ENCODE measurements at places on chromosomes 11 and 22.

DNA sequence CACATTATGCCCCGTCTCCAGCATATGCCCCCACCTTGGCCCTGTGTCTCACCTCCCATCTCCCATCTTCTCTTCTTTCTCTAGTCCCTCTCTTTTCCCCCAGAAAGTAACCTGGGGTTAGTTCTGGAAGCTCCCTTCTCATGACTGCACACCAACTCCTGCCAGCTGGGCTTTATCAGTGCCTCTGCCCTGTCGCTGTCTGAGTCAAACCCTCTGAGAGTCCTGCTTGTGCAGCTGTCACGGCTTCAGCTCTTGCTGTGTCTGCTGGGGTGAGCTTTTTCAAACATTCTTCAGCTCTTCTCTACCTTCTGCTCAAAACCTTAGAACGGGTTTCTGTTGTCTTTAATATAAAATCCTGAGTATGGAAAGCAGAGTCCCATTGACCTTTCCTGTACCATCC is 304.5 kb upstream of the B3GAT1 start:
- DNase-seq, result no peak

DNA sequence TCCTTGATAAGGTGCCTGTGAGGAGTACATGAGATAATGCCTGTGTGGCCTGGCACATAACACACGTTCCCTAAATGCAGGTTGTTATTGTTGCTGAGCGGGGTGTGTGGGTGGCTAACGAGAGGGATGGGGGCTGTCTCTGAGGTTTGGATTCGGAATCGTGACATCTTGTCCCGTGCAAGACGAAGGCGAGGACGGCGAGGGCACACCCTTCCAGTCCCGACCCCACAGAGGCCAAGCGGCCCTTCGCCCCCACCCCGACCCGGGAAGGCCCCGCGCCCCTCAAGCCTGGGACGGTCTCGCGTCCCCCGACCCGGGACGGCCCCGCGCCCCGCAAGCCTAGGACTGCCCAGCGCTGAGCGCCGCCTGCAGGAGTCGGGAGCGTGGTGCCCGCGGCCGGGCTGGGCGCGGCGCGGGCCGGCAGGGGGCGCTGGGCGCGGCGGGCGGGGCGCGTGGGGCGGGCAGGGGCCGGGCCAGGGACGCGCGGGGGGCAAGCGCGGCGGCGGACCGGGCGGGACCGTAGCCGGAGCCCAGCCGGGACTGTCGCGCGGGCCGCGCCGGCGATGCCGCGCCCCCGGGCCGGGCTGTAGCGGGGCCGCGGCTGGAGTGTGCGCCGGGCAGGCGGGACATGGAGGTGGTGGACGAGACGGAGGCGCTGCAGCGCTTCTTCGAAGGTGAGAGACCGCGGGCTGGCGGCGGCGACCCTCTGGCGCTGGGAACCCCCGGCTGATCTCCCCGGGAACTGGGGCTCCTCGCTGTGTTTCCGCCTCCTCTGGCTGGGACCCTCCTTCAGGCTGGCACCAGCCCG is at the start of gene MYRF:
Gene MYRF (plus strand): TSS at position 520 of the 808 bp plus-strand sequence. CDS start 109 bp downstream, at position 629.
- peak; percentile 73 for DNase-seq

DNA sequence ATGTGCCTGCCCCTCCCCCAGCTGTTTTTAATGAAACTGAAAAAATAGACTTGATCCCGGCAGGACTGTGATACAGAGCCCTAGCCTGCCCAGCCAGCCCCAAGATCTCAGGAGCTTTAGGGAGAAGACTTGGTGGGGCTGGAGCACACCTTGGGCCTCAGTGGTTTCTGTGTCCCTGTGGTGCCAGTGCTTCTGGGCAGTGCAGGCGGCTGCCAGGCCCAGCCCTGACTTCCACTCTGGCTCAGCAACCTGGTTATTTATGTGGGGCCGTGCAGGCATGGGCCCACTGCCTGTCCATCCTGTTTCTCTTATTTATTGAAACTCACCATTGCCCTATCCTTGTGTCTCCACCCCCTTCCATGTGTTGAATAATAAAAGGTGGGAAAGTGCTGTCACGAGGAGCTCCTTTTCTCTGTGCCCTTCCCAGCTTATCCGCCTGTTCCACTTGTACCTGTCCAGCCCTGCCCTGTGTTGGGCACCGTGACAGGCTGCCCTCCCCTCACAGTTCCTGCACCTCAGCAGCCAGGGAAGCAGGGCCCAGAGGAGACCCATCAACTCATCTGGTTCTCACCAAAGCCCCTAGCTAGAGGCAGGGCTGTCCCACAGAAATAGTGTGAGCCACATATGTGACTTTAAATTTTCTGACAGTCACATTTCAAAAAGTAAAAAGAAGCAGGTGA is 20.2 kb downstream of the RELT start:
- DNase-seq, result no peak

- DNase-seq, result no peak
Measured at GRCh38 chr11:75523811-75524664, 1.7 kb downstream of the GDPD5 start.

GRCh38 chr11:116972691-116973090 is 125.5 kb downstream of the SIK3 start:
- no peak for DNase-seq

DNA sequence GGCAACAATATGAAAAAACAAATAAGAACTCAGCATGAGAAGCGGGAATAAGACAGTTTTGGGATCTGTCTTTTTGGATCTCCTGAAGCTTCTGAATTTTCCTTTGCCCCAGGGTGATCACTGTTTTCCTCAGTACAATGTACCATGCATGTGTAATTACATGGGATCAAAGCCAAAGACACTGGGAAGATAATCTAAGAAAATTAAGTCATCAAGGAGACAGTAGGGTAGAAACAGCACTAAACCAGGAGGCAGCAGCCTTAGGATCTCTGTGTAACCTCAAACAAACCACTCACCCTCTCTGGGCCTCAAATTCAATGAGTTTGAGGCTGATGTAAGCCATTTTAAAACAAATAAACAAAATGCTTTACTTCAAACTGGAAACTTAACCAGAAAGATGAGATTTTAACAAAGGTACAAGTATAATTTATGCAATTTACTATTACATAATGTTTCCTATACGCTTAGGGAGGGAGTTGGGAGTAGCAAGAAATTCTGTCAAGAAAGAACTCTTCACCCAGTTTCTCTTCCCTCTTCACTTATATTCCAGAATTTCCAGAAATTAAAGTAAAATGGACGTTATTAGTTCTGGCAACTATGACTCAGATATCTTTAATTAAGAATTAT is 77.0 kb downstream of the RAB30 start:
- DNase-seq, result no peak

DNA sequence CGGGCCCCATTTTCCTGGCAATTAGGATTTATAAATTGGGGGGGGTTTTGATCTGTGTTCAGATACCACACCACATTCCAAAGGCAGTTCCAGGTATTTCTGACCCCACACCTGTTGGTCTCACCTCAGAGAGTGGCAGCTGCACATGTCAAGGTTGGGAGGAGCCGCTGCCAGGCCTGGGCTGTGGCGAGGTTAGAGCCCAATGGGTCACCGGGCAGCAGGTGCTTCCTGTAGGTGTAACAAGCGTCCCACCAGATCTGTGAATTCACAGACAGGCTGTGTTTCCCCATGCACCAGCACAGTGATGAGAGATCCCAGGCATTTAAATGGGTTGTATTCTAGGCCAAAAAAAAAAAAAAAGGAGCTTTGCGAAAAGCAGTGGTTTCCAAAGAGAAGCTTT is 58.6 kb downstream of the CABIN1 start:
- DNase-seq, result no peak

DNA sequence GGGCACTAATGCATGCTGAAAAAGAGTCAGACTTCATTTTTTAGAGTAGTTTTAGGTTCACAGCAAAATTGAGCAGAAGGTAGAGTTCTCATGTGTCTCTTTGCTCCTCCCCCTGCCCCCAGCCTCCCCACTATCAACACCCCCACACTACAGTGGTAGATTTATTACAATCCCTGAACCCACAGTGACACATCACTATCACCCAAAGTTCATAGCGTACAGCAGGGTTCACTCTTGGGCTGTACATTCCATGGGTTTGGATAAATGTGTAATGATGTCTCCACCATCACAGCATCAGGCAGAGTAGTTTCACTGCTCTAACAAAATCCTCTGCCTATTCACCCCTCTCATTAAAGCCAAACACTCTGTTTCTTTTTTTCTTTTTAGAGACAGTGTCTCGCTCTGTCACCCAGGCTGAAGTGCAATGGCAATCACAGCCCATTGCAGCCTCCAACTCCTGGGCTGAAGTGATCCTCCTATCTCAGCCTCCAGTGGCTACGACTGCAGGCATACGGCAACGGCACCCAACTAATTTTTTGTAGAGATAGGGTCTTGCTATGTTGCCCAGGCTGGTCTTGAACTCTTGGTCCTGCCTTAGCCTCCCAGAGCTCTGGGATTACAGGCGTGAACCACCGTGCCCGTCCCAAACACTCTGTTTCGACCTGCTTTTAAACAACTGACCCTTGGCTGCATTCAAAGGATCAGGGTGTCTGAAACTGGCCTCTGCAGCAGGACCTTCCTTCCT is 4.1 kb downstream of the BEST1 start:
- no peak for DNase-seq

DNA sequence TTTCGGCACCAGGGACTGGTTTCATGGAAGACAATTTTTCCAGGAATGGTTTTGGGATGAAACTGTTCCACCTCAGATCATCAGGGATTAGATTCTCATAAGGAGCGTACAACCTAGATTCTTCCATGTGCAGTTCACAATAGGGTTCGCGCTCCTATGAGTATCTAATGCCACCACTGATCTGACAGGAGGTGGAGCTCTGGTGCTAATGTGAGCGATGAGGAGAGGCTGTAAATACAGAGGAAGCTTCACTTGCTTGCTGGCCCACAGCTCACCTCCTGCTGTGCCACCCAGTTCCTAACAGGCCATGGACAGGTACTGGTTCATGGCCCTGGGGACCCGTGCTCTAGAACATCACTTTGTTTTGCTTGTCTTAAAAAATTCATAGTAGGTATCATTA is 41.8 kb upstream of the AMPD3 start:
- DNase-seq, result peak; percentile 31

GRCh38 chr11:41289408-41289807 is 170.0 kb downstream of the LRRC4C start:
- DNase-seq, result no peak

DNA sequence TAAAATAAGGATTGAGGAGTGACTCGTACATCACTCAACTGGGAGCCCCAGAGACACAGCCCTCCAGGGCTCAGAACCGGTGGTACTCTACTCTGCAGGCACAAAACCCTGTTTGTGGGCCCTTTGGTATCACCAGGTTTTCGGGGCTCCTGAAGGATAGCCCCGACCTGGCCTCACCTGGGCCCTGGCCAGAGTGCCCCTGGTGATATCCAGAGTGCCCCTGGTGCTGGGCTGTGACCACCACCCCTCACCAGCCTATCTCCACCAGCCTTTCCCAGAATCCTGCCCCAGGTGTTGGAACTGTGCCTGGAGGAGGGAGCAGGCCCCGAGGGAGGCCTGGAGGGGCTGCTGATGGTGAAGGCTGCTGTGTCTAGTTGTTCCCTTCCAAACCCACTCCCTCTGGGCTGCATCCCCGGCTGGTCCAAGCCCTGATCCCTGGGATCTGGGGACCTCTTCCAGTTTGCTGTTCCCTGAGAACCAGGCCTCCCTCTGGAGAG is 2.2 kb upstream of the GGT5 start:
- DNase-seq, result peak; percentile 24

DNA sequence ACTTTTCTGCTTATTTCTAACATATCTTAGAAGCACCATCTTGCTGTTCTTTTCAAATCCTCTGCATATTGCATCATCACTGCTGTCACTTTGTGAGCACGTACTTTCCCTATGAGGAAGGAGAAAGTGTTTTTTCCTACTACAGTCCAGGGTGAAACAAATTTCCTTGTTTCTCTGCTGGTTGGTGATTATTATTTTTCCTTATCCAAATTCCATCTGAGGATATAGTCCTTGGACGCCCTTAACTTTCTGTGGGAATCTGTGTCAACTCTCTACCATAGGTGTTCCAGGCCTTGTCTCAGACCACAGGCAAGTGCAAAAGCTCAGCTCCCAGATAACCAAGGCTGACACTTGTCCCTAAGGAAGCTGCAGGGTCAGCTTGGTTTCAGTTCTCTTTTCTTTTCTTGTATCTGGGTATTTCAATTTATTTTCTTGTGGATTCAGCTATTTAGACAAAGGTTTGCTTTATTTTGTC is 29.4 kb upstream of the LYVE1 start:
- no peak for DNase-seq

DNA sequence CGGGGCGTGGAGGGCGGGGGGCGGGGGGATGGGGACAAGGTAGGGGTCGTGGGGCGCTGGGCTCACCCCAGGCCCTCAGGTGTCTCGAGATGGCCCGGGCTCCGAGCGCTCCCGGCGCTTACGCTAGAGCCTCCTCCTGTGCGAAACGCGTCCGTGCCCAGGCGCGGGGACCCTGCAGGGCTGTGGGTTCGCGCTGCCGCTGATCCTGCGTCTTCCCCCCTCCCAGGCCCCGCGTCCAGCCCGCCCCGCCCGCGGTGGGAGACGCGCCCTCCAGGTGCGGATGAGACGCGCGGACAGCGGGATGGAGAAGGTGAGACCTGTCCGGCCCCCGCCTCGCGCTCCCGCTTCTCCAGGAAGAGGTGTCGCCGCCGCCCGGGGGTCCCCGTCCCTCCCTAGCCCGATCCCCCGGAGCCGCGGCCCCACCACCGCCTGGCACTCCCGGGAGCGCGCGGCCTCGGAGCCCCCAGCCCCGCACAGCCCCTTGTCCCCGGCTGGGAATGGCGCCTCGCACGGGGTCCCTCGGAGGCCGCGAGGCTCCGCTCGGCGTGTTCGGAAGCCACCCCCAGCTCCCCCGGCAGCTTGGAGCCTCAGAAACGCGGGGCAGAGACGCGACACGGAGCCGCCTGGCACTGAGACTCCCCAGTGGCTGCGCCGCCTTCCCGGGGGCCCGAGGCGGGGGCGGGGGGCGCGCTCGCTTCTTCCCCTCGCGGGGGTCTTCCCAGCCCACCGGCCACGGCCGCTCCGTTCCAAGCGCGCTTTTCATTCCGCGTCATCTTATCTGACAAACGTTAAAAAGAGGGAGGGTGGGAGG is 27.6 kb upstream of the TOLLIP start:
- peak; percentile 50 for DNase-seq

DNA sequence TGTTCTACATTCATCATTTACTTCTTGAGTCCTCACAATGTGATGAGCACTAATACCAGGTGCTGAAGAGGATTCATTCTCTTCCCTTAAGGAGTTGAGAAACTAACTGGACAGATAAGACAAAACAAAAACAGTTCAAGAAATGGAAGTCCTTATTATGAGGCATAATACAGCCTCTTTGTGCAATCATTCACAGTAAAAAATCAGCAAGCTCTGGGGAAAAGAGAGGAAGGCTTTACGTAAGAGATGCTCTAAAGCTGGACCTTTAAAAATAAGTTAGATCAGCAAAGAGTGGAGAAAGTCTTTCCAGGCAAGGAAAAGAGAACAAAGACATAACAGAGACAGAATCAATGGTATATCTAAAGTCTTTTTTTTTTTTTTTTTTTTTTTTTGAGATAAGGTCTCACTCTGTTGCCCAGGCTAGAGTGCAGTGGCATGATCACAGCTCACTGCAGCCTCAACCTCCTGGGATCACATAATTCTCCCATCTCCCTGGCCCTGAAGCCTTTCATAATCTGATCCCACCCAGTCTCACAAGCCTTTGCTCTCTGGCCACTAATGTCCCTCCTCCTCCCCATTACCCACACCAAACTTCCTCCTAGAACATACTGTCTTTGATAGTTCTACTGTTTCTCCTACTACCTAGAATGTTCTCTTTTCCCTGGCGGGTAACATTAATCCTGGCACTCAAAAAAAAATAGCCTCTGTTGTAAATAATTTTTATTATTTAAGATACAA is 40.9 kb downstream of the MRTFA start:
- no peak for DNase-seq

GRCh38 chr22:45964372-45964771 is 12.6 kb downstream of the WNT7B start:
- DNase-seq, result no peak

- no peak for DNase-seq
Measured at GRCh38 chr11:5224538-5225479, 2.1 kb downstream of the HBB start.

- DNase-seq, result peak; percentile 55
Measured at GRCh38 chr11:10568486-10568941, at the start of gene LYVE1. Gene LYVE1, minus strand, starts transcription at chr11:10568665. Its CDS starts 133 bp downstream, at chr11:10568532.

Data from femur (tissue), 1 donor.